Activated naive CD4-positive, alpha-beta T cell treated with anti-CD3 and anti-CD28 coated beads for 36 hours (primary cell): ENCODE measurements at places on chromosomes 2 and 18. TPM values are rescaled to one million over a fixed set of nuclear protein-coding genes. Genes with fewer than 3 reads are reported as not detected.

The LRP1B gene
- not detected for total RNA-seq

The VWA3B gene
- total RNA-seq: 0.43 TPM

The ZAP70 gene
- 167 TPM for total RNA-seq

The SRD5A2 gene
- not detected for total RNA-seq

- H3K27ac ChIP-seq: no peak overlapping the region
- no peaks in the 10 kb centered on the region for H3K36me3 ChIP-seq
- peaks cover 6% of the 10 kb centered on the region for H3K4me1 ChIP-seq
- no peak overlapping the region for H3K4me3 ChIP-seq
- DNase-seq: no peak
These were observed 82.5 kb downstream of the SPRED2 start for GRCh38 chr2:65349863-65350262.

DNA sequence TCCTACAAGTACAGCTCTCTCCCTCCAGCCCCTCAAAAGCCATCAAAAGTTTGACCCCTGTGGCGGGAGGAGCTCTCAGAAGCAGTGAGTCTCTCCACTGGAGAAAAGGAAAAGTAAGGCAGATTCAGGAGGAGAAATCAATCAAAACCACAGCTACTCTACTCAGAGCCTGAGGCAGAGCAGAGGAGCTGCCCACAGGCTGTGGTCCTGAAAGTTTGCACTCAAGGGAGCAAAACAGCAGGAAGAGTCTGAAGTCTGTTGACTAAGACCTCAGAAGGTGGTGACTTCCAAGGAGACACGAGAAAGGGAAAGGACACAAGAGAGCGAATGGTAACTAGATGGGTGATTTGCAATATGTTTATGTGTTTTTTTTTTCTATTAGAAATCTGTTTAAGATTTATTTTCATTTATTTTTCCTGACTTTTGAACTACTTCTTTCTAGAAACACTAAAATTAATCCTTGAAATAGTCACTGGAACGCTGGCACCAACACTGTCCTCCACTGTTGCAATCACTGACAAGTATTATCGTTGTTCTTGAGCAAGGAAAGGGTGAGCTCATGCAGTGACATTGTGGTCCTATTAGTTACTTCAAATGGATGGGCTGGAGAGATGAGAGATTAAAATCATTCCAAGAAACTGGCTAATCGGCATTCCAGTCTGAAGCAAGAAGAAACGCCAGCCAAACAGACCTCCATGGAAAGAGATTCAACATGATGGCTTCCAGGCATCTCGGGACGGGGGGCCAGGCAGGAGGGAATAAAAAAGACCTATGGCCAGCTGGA lies 35.8 kb downstream of the PID1 start:
- H3K36me3 ChIP-seq: no peaks in the 10 kb centered on the region
- H3K4me3 ChIP-seq: no peak overlapping the region
- no peak for DNase-seq

GRCh38 chr18:23631746-23632145 lies 31.0 kb downstream of the ANKRD29 start:
- no peak overlapping the region for H3K27ac ChIP-seq
- H3K27me3 ChIP-seq: no peaks in the 10 kb centered on the region
- H3K4me3 ChIP-seq: no peak overlapping the region
- peaks cover 6% of the 10 kb centered on the region for H3K4me1 ChIP-seq
- no peak for DNase-seq
- H3K36me3 ChIP-seq: no peaks in the 10 kb centered on the region

DNA sequence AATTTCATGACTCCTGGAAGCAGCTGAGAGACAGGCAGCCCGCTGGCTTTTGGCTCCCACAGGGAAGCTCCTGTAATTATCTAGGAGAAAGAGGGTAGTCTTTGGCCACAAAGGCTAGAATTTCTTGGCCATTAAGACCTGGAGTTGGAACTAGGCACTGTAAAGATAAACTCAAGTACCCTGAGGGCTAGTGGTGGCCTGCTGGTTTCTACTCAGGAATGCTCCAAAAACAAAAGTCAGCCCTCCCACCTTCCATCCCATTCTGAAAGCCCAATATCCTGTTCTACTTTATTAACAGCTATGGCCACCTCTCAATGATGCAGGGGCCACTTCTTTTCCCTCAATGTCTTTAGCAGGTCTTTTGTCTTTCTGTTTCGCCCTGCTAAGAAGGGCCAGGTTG lies 34.0 kb upstream of the CYP26B1 start:
- H3K4me1 ChIP-seq: no peaks in the 10 kb centered on the region
- DNase-seq: no peak
- H3K4me3 ChIP-seq: no peak overlapping the region
- H3K27me3 ChIP-seq: no peaks in the 10 kb centered on the region
- H3K27ac ChIP-seq: no peak overlapping the region

GRCh38 chr2:216049452-216049851 lies 32.2 kb downstream of the PECR start:
- no peak overlapping the region for H3K27ac ChIP-seq
- peaks cover 1% of the 10 kb centered on the region for H3K36me3 ChIP-seq
- peaks cover 6% of the 10 kb centered on the region for H3K4me1 ChIP-seq
- H3K4me3 ChIP-seq: no peak overlapping the region
- no peak for DNase-seq

DNA sequence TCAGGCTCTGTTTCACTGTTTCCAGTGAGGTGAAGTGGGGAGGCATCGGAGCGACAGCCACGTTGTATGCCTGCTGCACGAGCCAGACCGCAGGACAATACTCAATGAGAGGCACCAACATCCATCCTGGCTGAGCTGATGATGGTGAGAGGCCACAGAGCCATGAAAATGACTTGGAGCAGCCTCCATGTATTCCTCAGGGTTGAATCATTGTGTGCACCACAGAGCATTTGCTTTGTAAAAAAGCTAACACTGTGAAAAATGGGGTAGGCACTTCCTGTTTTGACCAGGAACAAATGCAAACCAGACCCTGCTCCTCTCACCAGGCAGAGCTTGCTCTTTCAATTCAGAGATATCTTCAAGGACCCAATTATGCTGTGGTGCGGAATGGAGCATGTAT lies 87.2 kb downstream of the LPIN1 start:
- no peaks in the 10 kb centered on the region for H3K36me3 ChIP-seq
- H3K4me1 ChIP-seq: peaks cover 30% of the 10 kb centered on the region
- H3K4me3 ChIP-seq: no peak overlapping the region
- peaks cover 4% of the 10 kb centered on the region for H3K27me3 ChIP-seq
- DNase-seq: no peak
